ENCODE measurements at places on chromosomes 5 and 9.
A peak's percentile ranks its signal among the peaks of the same experiment; 100 is the strongest.

DNA sequence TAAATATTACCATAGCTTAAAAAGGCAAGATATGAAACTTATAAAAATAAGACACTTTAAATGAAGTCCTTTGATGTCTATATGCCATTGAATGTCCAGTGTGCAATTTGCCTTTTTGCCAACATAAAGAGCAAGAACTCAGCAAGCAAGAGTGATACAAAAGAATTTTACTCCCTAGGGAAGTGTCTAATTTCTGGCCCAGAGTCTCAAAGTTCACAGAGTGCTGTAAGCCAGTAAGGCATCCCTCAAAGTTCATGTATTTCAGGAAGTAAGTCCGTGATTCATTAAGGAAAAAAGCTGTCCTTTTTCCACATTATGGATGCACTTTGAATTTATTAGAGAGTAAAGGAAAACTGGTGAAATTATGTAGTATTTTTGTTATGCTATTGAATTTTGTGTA lies 185.2 kb downstream of the CCDC171 start:
- no peak for DNase-seq

DNA sequence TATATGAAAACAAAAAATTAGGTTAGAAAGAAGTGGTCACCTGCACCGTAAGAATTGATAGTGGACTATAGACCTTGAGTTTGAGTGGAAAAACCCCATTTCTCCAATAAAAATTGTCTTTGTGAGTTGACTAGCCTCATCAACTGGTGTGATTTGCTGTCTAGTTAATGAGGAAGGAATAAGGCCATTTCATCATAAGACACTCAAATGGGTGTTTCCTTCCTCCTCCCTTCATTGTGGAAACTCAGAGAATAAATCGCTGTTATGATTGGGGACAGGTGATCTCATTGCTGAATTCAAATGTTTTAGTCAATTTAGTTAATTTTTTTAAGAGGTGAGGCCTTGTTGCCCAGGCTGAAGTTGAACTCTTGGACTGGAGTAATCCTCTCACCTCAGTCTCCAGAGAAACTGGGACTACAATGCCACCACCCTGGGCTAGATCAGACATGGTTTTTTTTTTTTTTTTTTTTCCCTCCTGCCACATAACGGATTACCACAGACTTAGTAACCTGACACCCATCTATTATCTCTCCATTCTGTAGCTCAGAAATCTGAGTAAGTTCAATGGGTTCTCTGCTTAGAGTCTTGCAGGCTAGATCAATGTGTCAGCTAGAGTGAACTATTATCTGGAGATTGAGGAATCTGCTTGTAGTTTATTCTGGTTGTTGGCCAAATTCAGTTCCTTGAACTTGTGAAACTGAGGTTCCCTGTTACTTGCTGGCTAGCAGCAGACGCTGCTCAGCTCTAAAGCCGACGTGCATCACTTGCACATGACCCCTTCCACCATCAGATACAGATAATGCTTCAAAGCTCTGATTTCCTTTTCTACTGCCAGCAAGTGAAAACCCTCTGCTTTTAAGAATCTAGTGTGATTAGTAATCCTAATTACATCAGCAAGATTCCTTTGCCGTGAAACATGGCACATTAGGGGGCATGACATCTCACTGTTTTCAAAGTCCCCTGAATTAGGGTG lies 663.8 kb upstream of the CDH9 start:
- DNase-seq, result peak; percentile 54

DNA sequence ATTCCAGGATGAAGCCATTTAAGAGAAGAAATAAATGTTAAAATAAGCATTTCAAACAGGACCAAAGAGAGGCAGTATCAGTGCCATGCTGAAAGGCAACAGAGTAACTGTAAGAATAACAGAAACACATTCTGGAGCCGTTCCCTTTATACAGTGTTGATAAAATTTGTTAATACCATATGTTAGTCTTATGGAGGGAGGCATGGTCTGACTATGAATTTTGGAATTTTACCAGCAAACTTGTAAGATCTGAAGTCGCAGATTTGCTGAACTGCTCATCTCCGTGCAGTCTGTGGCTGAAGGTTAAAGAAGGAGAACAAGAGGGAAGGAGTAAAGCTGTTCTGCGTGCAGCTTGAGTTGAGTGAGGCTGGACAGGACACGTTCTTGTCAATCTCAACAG lies 508.4 kb downstream of the NFIB start:
- DNase-seq, result no peak

DNA sequence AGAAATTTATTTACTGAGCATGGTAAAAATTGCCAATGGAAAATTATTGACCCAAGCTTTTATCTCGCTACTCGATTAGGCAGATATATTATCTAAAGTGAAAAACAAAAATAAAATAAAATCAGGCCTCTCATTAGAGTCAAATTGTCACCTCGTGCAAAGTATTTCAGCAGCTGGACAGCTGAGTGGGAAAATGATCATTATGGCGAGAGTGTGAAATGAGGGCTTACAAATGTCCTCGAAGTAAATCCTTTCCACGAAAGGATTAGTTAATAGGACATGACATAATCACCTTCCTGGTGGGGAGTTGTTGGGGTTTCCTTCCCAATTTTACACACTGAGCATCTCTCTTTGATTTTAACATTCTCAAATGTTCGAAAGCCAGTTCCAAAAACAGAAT lies 5.4 kb upstream of the DPYSL3 start:
- DNase-seq, result no peak

- peak; percentile 66 for DNase-seq
These were observed 64.1 kb downstream of the PLAC8L1 start for GRCh38 chr5:146041180-146041789.

DNA sequence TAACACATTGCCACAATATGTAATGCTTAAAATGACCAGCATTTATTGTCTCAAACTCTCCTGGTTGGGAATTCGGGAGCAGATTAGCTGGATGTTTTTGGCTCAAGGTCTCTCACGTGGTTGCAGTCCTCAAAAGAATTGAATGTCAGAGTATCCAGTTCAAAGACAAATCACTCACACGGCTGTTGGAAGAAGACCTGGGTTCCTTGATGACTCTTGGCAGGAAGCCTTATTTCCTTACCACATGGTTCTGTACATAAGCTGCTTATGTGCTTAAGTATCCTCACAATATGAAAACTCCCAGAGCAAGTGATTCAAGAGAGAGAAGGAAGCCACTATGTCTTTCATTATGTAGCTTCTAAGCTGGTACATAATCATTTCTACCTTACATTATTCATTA lies 230.3 kb upstream of the PTPRD start:
- DNase-seq, result no peak

DNA sequence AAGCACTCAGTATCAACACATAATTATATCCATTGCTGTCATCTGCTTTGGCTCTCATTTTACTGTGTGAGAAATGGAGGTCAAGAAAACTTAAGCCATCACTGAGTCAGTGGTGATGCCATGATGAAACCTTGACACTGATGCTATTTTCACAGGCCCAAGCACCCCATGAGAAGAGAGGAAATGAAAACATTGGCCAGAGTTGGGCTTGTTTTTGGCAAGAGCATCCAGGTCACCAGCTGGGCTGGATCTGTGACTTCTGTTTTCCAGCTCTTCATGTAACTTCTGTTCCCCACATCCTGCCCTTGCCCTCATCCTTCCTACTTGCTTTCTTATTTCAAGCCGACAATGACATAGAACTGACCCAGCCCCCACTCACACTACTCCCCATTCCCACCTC lies 10.0 kb downstream of the LCP2 start:
- no peak for DNase-seq

DNA sequence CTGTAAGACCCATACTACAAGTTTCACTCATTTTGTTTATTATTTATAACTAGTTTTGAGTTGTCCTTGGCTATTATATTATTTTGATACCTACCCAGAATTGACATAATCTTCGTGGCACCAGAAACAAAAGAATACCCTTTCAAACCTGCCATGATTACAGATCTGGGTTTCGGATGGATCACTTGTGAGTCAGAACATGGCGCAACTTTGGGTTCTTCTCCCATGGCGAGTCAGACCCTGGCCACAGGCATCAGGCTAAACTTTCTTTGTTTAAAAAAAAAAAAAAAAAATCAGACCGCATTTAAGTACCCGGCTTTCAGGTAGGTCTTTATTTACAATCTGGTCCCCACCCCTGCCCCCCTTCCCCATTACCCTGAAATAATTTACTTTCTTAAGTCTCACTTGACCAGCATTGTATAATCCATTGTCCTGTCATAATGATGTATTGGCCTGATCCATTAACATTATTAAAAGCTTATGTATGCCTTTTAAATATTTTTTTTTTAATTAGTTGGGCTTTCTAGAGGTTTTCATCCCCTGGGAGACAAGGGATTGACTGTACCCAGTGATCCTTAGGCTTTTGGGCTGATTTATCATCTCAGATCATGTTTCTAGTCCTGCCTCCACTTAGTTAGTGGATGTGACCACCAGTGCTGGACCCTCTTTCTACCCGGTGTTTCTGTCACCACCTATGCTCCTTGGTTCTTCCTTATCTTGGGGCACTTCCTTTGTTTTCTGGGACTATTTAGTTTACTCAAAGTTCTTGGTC lies 43.9 kb downstream of the F2RL2 start:
- no peak for DNase-seq

DNA sequence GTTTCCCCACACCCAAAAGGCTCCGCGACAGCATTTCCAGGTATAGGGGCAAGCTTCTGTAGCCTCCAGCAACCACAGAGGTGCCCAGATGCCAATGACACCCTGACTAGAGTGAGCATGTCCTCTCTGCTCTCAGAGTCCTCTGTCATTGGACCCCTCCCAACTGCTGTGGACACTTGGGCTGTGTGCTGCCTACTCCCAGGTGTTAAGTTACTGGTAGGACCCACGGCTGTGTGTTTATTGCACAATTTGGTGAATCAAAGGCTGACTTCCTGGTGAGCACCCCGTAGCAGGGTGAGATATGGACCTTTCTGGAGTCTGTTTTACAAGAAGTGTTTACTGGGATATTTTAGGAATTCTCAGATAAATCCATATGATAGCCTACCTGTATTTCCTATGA lies 36.0 kb downstream of the SH3GL2 start:
- no peak for DNase-seq

- DNase-seq, result no peak
These were observed 8.0 kb downstream of the CCNG1 start for GRCh38 chr5:163445345-163445744.

DNA sequence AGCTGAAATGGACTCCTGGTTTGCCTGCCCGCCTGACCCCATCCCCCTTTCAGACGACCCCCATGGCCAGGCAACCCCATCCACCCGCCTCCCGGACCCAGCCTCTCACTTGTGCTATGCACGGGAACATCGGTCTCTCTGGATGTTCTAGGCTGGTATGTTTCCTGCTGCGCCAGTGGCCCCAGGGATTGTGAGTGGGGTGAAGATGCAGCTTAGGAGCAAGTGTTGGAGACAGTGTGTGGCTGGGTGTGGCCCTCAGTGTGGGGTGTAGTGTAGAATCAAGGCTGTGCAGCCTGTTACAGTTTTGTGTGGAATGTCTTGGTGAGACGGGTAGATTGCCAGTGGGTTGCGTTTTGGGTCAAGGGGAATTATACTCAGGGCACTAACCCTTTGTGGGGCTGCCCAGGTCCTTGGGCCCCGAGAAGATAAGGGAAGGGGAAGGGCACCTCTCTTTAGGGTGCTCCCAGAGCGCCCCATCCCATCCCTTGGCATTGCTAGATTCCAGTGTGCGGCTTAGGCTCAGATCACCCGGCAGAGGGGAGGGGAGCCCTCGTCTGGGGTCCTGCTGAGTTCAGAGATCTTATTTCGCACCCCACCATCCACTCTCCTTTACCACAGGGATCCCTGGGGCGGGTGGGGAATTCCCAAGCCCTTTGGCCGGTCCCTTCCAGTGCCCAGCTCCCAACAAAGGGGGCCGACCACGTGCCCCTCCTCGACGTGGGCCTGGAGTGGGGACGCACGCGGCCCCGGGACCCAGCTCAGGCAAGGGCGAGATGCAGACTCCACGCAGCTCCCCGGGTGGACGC lies 4.6 kb downstream of the IER5L start:
- DNase-seq, result no peak

DNA sequence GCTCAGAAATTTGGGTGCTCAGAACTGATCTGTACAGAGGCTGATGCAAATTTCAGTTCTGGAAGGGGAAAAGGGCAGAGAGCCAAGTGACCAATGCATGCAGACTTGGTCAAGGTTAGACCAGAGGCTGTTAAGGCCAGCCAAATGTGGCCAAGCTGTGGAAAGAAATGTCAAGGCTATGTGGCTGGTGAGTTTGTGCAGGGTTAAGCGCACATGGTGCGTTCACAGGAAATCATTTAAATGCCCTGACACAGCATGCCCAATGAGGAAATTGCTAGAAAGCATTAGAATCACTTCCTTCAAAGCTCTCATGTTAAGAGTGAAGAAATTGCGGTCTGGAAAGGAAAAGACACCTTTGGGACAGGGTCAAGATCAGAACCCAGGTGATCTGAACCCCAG lies 58.0 kb downstream of the PTPN3 start:
- no peak for DNase-seq

- DNase-seq, result peak; percentile 51
These were observed 51.3 kb downstream of the ARHGEF37 start for GRCh38 chr5:149632311-149633251.

DNA sequence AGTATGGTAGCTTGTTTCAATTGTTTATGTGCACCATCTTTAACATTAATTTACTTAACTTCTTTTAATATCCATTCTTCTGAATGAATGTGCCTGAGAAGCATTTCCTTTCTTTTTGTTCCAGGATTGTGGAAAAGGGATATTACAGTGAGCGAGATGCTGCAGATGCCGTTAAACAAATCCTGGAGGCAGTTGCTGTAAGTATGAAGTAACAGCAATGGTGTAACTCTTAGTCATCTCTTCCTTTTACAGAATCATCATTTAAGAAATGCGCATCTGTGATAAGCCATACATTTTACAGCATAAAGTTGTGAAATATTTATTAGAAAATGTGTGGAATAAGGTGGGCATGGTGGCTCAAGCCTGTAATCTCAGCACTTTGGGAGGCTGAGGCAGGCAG lies 117.7 kb downstream of the STARD4 start:
- no peak for DNase-seq

- no peak for DNase-seq
These were observed 76.2 kb upstream of the ZFAND5 start for GRCh38 chr9:72440992-72441847.

DNA sequence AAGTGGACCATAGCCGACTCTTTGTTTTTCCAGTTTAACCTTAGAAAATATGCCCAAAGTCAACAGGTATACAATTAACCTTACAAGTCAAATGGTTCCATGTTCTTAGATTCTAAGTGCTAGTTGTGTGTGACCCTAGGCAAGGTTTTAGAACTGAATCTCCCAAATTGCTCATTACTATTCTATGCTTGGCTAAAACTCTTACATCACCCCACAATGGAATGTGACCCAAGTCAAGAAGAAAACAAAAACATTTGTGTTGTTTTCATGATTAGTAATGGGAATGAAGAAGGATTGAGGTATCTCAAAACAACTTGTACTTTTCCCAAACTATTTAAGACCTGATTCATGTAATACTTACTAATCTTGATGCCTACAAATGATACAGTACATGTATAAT lies 159.2 kb downstream of the ARRDC3 start:
- DNase-seq, result no peak

GRCh38 chr9:21762064-21762463 lies 40.4 kb upstream of the MTAP start:
- no peak for DNase-seq

- DNase-seq, result no peak
These were observed 33.7 kb upstream of the PWWP2A start for GRCh38 chr5:160152901-160153300.

GRCh38 chr5:52727576-52727975 lies 60.1 kb upstream of the ITGA1 start:
- DNase-seq, result peak; percentile 6

GRCh38 chr9:5896863-5897262 lies 6.2 kb downstream of the MLANA start:
- no peak for DNase-seq

- no peak for DNase-seq
These were observed 22.8 kb downstream of the RALGDS start for GRCh38 chr9:133098104-133098754.

All from GM23338 (cell line).